ENCODE measurements at places on chromosomes 1 and 21. TPM values are rescaled to one million over a fixed set of nuclear protein-coding genes. Genes with fewer than 3 reads are reported as not detected.

Gene DCST2
- 1.5 TPM for total RNA-seq

Gene MANEAL
- 0.69 TPM for total RNA-seq

DNA sequence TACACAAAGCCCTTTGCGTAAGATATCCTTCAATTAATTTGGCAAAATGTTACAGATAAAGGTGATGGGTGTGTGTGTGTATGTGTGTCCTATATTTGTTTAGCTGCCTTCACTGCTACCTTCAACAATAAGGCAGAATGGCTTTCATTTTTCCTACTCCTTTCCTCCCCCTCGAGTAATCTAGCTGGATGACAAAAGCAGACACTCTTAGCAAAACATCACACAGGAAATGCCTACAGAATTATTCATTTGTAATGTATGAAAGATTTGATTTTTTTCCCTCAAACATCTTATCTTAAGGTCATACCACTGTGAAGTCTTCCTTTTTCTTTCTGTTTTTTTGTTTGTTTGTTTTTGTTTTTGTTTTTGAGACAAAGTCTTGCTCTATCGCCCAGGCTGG lies 10.6 kb downstream of the PTPN22 start:
- H3K27me3 ChIP-seq = no peaks in the 10 kb centered on the region
- peaks cover 45% of the 10 kb centered on the region for H3K36me3 ChIP-seq
- H3K4me1 ChIP-seq = peaks cover 41% of the 10 kb centered on the region
- DNase-seq = no peak
- H3K27ac ChIP-seq = peak overlapping the region; percentile 66

DNA sequence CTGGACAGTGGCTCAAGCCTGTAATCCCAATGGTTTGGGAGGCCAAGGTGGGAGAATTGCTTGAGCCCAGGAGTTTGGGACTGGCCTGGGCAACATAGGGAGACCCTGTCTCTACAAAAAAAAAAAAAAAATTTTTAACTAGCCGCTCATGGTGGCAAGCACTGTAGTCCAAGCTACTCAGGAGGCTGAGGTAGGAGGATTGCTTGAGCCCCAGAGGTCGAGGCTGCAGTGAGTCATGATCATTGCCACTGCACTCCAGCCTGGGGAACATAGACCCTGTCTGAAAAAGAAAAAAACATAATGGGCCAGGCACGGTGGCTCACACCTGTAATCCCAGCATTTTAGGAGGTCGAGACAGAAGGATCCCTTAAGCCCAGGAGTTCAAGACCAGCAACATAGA lies 5.3 kb downstream of the SPATC1L start:
- no peaks in the 10 kb centered on the region for H3K27me3 ChIP-seq
- no peak overlapping the region for H3K4me3 ChIP-seq
- H3K27ac ChIP-seq = no peak overlapping the region
- peaks cover 2% of the 10 kb centered on the region for H3K4me1 ChIP-seq
- DNase-seq = no peak

DNA sequence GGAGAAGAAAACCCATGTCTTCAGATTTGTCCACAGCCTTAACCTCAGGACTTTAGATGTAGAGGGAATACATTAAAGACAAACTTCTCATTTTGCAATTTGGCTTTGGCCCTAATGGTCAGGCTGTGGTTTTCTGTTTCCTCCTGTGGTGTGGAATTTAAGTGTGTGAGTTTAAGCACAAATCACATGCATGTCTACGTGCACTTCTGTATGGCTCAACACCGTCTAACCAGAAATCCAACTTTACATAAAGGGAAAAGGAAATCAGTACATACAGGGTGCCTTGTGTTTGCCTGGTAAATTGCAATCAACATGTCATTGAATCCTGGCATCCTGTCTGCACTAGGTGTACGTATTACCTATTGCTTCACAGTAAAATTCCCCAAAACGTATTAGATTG lies 1.2 kb upstream of the ZNF124 start:
- peaks cover 18% of the 10 kb centered on the region for H3K4me1 ChIP-seq
- no peak for DNase-seq
- H3K27me3 ChIP-seq = no peaks in the 10 kb centered on the region
- H3K27ac ChIP-seq = no peak overlapping the region
- H3K36me3 ChIP-seq = peaks cover 19% of the 10 kb centered on the region

DNA sequence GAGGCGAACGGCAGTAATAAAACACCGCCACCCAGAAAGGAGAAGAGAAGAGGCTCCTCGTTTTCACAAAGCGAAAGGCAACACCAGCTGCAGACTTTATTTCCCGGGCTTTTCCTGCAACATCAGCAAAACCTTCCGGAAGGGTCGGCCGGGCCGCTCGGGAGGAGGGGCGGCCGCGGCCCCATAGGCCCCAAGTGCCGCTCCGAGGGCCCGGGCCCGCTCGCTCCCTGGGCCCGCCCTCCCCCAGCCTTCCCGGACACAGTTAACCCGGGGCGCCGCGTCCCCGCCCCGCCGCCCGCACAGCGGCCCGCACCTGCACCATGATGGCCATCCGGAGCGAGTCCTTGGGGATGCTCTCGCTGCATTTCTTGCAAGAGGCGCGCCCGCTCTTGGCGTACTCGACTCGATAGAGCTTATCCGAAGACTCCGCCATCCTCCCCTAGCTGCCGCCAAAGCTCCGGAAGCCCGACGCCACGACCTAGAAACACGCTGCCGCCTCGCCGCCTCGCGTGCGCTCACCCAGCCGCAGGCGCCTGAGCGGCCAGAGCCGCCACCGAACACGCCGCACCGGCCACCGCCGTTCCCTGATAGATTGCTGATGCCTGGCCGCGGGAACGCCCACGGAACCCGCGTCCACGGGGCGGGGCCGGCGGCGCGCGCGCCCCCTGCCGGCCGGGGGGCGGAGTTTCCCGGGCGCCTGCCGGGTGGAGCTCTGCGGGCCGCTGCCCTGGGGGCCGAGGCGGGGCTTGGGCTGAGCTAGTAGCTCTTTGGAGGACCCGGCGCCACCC lies at the start of gene PARP1:
Gene PARP1 (minus strand): TSS at position 597 of the 788 bp plus-strand sequence. CDS start 164 bp downstream, at position 433.
- peak within 1 kb of the TSS; percentile 98 for H3K27ac ChIP-seq
- H3K27me3 ChIP-seq = no peaks in the 10 kb centered on the region
- H3K36me3 ChIP-seq = peaks cover 12% of the 10 kb centered on the region
- peaks cover 39% of the 10 kb centered on the region for H3K4me1 ChIP-seq
- peak; percentile 87 for DNase-seq

DNA sequence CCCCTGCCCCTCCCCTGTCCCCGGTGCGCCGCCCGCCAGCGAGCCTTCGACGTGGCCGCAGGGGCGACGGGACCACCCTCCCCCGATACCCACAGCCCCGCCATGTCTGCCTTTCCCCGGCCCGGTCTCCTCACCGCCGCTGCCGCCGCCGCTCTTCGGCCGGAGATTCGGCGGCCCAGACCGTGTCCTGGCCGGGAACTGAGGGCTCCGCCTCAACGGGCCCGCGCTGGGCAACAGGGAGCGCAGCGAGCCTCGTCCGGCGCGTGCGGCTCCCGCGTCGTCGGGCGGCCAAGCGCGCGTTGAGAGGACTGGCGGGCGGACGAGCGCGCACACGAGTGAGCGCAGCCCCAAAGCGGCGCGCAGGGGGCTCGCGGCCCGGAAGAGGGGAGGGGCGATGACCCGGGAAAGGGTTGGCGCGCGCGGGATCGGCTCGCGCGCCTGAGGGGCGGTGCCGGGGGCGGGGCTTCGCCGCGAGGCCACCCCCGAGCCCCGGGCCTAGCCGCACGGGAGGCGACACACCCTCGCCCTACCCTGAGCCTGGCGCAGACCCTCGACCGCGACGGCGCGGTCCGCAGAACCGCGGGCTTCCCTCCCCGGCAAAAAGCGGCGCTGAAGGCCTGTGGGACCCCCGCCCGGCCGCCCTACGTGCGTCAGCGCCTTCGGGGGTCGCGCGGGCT lies at the start of gene BTG3:
Gene BTG3 (minus strand): TSS at position 337 of the 677 bp plus-strand sequence. CDS start 3,757 bp downstream, outside the sequence.
- peak within 1 kb of the TSS; percentile 91 for H3K27ac ChIP-seq
- peak within 1 kb of the TSS; percentile 83 for H3K4me3 ChIP-seq
- H3K36me3 ChIP-seq = peaks cover 29% of the 10 kb centered on the region
- peak; percentile 76 for DNase-seq
- H3K27me3 ChIP-seq = no peaks in the 10 kb centered on the region
- peaks cover 32% of the 10 kb centered on the region for H3K4me1 ChIP-seq

Gene LRRC39
- total RNA-seq = 0.36 TPM

DNA sequence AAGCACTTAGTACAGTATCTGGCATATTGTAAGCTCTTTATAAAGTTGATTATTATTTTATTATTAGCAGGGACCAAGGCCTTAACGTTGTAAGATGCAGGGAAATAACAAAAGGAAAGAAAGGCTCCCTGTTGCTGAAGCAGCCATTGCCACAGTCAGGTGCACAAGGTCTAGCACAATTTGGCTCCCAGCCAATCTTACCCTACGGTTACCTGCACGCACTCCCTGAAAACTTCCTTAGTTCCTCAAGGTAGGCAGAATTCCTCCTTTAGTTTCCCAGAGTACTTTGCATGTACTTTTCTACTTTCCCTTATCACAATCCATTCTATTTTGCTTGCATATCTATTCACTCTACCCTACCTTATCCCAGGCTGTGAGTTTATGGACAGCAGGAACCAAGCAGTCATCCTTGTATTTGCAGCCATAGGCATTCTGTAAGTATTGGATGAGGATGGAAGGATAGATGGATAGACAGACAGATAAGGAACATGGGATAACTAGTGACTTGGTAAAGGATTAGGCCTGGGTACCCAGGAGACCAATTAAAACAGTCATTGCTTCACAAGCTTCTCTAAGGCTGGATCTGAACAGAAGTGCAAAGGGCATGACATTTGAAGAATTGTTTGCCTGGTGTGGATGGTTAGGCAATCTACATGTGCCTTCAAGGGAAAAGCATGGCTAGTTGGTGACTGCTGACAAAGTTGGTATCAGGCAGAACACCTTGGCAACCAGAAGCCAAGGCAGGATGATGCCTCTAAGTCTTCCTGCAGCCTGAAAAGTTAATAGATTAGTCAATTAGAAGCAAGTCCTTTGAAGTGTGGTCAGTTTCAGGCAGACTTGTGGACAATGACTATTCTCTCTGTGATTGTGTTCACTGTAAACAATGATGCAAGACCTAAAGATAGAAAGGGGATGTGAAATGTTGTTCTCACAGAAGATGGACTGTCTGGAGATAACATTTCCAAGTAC lies 20.8 kb upstream of the JAK1 start:
- H3K27me3 ChIP-seq = no peaks in the 10 kb centered on the region
- no peaks in the 10 kb centered on the region for H3K36me3 ChIP-seq
- no peak overlapping the region for H3K27ac ChIP-seq
- DNase-seq = no peak
- H3K4me1 ChIP-seq = peaks cover 2% of the 10 kb centered on the region

Gene NUDT17
- total RNA-seq = 3.4 TPM

DNA sequence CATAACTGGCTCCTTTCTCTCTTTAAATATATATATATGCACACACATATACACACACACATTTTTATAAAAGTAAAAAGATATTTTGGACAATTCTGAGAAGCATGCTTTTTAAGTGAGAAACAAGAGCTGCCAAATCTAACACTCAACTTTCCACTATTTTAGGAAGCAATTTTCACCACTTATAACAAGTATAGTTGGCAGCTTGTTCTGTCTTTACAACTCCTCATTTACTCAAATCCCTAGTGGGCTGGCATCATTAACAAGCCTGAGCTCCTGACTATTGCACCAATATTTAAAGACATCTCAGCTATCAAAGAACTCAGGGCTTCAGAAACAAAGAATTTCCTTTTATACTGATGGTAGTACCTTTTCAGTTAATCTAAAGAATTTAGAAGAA lies 76.6 kb downstream of the RAB3GAP2 start:
- no peak overlapping the region for H3K4me3 ChIP-seq
- no peaks in the 10 kb centered on the region for H3K4me1 ChIP-seq
- no peak overlapping the region for H3K27ac ChIP-seq

Gene AUNIP
- total RNA-seq = 8.4 TPM

DNA sequence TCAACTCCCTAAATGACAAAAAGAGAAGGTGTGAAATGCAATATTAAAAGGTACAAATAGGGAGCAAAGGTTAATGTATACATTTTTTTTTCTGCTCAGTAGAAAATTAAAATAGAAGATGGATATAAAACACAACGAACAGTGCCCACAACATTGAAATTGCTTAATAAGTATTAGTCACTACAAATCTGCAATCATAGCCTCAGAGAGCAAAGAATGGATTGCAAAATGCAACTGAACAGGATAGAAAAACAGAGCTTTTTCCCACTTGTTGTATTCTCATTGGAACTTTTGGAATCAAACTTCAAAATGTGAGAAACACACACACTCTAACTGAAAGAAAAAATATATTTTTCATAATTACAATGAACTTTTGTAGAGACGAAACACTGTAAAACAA lies 552.2 kb upstream of the NCAM2 start:
- H3K4me3 ChIP-seq = no peak overlapping the region
- no peak overlapping the region for H3K27ac ChIP-seq
- no peaks in the 10 kb centered on the region for H3K4me1 ChIP-seq

Gene EXO1
- total RNA-seq = 55.3 TPM

DNA sequence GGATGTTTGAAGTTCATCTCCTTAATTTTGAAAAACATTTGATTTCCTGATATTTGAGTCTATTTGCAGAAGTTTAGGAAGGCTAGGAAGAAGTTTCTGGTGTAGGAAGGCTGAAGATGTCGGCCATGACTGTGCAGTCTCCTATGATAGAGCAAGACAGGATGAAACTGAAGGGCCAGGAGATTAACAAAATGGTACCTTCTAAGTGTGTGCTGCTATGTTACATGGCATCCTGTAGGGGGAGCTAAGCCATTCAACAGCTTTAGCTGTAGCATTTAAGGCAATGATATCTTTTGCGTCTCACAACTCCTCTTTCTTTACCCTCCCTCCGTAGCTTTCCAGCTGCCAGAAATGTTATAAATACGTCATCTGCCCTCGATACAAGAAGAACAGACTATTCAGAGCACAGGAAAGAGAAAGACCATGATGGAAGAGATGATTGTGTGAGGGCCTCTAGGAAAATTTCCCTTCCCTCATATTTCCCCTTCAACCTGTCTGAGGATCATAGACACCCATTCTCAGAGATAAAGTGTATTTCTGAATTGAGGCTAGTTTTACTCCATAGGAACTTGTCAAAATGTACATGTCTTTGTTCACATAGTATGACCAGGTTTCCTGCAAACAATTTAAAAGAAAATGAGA lies 61.1 kb downstream of the XCL1 start:
- H3K36me3 ChIP-seq = no peaks in the 10 kb centered on the region
- H3K4me1 ChIP-seq = no peaks in the 10 kb centered on the region
- peak; percentile 10 for DNase-seq
- no peak overlapping the region for H3K27ac ChIP-seq
- H3K4me3 ChIP-seq = no peak overlapping the region

Gene UMODL1
- total RNA-seq = not detected

- H3K4me1 ChIP-seq = peaks cover 30% of the 10 kb centered on the region
- DNase-seq = peak; percentile 93
- H3K36me3 ChIP-seq = peaks cover 15% of the 10 kb centered on the region
- no peak overlapping the region for H3K27ac ChIP-seq
- no peaks in the 10 kb centered on the region for H3K27me3 ChIP-seq
Measured at GRCh38 chr1:27668808-27669723, 2.9 kb downstream of the IFI6 start.

Gene SLC25A24
- total RNA-seq = 5.5 TPM

Gene KLF17
- not detected for total RNA-seq

DNA sequence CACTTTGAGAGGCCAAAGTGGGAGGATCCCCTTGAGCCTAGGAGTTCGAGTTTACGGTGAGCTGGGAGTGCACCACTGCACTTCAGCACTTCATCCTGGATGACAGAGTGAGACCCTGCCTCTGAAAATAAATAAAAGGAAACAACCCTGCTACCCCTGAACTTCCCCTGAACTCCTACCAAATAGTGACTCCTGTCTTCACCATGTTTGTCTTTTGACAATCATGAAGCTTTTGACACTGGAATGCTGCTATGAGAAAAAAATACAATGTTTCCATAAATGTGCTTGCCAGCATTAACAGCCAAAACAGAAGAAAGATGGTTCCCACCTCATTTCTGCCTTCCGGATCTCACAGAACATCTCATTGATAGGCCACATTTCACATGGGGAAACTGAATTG lies 10.4 kb downstream of the ZBTB8A start:
- no peak overlapping the region for H3K4me3 ChIP-seq
- no peak overlapping the region for H3K27ac ChIP-seq
- H3K36me3 ChIP-seq = no peaks in the 10 kb centered on the region
- DNase-seq = no peak
- peaks cover 3% of the 10 kb centered on the region for H3K27me3 ChIP-seq

Gene TMEM50B
- 18.2 TPM for total RNA-seq

Data from activated naive CD4-positive, alpha-beta T cell treated with anti-CD3 and anti-CD28 coated beads for 36 hours (primary cell).